ENCODE measurements at places on chromosomes 16 and 17. TPM values are rescaled to one million over a fixed set of nuclear protein-coding genes. Genes with fewer than 3 reads are reported as not detected.

SPATA32 gene
- total RNA-seq, result not detected

CACNG3 gene
- not detected for total RNA-seq

SLC5A11 gene
- 0.51 TPM for total RNA-seq

TBC1D3D gene
- total RNA-seq, result 8.2 TPM

DLX3 gene
- total RNA-seq, result not detected

ZNF750 gene
- total RNA-seq, result not detected

NKD1 gene
- 22.2 TPM for total RNA-seq

KIF19 gene
- total RNA-seq, result 0.28 TPM

TP53TG3B gene
- not detected for total RNA-seq

NXN gene
- total RNA-seq, result 1.1 TPM

KRTAP2-2 gene
- total RNA-seq, result not detected

BBS2 gene
- 84.6 TPM for total RNA-seq

LITAFD gene
- not detected for total RNA-seq

KRT33B gene
- not detected for total RNA-seq

IRF8 gene
- total RNA-seq, result 15.4 TPM

CD79B gene
- 17.6 TPM for total RNA-seq

TNFRSF13B gene
- 4.5 TPM for total RNA-seq

CDH5 gene
- not detected for total RNA-seq

Measured in T-cell (primary cell).